ENCODE measurements at places on chromosomes 16 and 17.

DNA sequence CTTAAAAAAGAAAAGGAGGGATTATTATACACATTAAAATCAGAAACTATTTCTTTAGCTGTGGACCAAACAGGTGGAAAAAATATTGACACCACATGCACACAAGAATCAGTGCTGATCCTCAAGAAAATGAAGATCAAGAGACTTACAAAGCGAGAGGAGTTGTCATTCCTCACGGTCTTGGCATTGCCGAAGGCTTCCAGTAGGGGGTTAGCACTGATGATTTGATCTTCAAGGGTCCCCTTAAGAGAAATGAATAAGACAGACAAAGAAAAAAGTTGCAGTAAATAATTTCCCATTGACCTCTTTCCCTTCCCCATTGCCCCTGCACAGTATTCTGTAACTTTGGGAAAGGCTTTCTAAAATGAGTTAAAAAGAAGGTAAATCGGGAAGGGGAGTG, 6.0 kb downstream of the MYH4 start:
- no peak for ATAC-seq

DNA sequence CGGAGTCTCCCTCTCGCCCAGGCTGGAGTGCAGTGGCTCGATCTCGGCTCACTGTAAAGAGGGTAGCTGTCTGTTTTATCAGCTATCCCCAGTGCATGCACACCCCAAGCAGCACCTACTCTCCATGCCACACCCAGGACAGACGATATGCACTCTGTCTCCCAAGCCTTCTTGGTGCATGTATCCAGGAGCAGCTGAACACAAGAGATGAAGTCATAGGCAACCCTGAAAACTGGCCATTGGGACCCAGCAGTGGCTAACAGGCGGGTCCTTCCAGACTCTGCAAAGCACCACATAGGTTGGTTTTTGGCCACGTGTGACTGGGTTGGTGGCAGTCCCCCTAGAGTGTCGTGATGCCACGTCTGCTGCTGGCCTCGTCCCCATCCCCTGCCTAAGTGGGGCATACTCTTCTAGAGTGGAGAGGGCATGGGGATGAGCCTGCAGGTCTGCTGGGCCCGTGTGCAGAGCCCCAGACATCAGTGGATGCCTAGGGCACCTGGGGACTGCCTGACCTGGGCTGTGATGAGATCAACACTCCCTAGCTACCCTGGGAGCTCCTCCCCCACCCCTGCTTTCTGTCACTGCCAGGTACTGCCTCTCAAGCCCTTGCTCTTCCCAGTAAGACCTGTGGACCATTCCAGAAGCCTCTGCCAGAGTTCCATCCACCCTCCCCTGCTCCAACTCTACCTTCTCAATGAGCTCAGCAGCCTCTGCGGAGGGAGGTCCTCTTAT, 9.3 kb downstream of the PDE6G start:
- ATAC-seq = no peak

DNA sequence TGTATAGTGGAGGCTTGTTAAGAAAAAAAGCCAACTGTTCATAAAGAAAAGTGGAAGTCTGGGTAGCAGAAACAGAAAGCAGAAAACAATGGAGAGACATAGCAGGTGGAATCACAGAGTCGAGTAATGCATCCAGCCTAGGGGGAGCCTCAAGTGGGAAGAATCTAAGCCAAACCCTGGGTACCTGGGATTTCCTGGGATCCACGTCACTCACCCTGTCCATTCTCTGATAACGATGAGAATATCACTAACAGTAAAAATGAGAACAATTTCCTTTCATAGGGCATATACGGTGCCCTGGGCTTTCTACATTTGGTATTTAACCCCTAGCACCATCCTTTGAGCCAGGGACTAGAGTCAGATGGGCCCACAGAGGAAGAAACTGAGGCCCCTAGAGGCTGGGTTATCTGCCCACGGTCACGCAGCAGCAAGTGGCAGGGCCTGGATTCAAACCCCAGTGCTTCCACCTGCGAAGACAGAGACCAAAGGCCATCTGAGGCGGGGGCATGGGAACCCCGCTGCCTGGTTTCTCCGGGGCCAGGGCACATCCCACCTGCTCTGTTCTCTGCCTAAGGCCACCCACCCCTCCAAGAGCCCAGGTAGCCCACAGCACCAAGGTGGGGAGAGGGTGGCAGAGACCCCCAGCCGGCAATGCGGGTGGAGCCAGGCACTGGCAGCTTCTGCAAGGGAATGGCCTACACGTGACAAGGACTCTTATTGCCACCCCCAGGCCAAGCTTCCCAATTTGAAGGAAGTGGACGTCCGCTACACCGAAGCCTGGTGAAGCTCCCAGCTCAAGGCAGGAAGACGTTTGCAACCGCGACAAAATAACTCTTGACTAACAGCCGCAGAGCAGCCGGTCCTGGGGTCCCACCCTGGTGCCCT, 69.8 kb upstream of the PLCG2 start:
- no peak for ATAC-seq

GRCh38 chr16:9238346-9238745, 146.9 kb downstream of the HAPSTR1 start:
- no peak for ATAC-seq

GRCh38 chr16:29809031-29809747, 2.8 kb upstream of the PRRT2 start:
- ATAC-seq = no peak
